CD8-positive, alpha-beta memory T cell (primary cell): ENCODE measurements at places on chromosomes 5 and 9. TPM values are rescaled to one million over a fixed set of nuclear protein-coding genes. Genes with fewer than 3 reads are reported as not detected.

Gene STKLD1
- 0.91 TPM for total RNA-seq

Gene GADD45G
- total RNA-seq, result 2.6 TPM

Gene PCDHA10
- total RNA-seq, result not detected

Gene DDX4
- total RNA-seq, result not detected

Gene WNK2
- total RNA-seq, result 0.55 TPM

Gene GABRB2
- not detected for total RNA-seq

Gene RFESD
- total RNA-seq, result 4.2 TPM

Gene OLFML2A
- not detected for total RNA-seq

Gene CD14
- total RNA-seq, result 3.3 TPM

Gene OR4F3
- not detected for total RNA-seq

Gene CDH9
- total RNA-seq, result not detected

Gene GARIN3
- total RNA-seq, result 0.29 TPM

Gene SPATA31A3
- total RNA-seq, result not detected

Gene GABRG2
- not detected for total RNA-seq

Gene CCDC192
- total RNA-seq, result not detected

Gene ZFP2
- total RNA-seq, result 0.40 TPM

Gene CDKN2B-AS1
- total RNA-seq, result 0.58 TPM

Gene RELL2
- total RNA-seq, result 26.2 TPM

Gene PARP8
- 55.4 TPM for total RNA-seq

Gene LCN1
- total RNA-seq, result not detected

Gene LAMC3
- 0.07 TPM for total RNA-seq

Gene LRRC14B
- not detected for total RNA-seq

Gene GRIA1
- not detected for total RNA-seq

Gene SNCB
- not detected for total RNA-seq

Gene TNC
- 1.4 TPM for total RNA-seq

Gene HTR4
- not detected for total RNA-seq

Gene PFN3
- not detected for total RNA-seq

Gene LRRC19
- total RNA-seq, result not detected

Gene EFNA5
- not detected for total RNA-seq

Gene CXCL14
- total RNA-seq, result not detected

Gene OR1J2
- not detected for total RNA-seq

Gene ANKRD34B
- total RNA-seq, result not detected

Gene FTMT
- total RNA-seq, result not detected

Gene NR2F1
- not detected for total RNA-seq

Gene MOB3B
- total RNA-seq, result 0.20 TPM

Gene PGGT1B
- total RNA-seq, result 46.1 TPM

Gene ZNF658
- 3.1 TPM for total RNA-seq

Gene IFNA2
- total RNA-seq, result not detected

Gene RALGPS1
- 2.4 TPM for total RNA-seq

Gene PCDHA9
- total RNA-seq, result not detected

Gene LOX
- not detected for total RNA-seq

Gene SLC22A4
- total RNA-seq, result 2.9 TPM

Gene PROB1
- 6.7 TPM for total RNA-seq

Gene HAPLN1
- not detected for total RNA-seq

Gene SLC25A2
- 0.35 TPM for total RNA-seq
